ENCODE measurements at places on chromosomes 16 and 17. TPM values are rescaled to one million over a fixed set of nuclear protein-coding genes. Genes with fewer than 3 reads are reported as not detected.

- DNase-seq, result no peak
Measured at GRCh38 chr17:78589031-78589675, 12.0 kb upstream of the DNAH17 start.

- DNase-seq, result no peak
Measured at GRCh38 chr16:85185303-85186100, 73.2 kb upstream of the CIBAR2 start.

GRCh38 chr17:40542558-40543411 lies 22.5 kb downstream of the CCR7 start:
- DNase-seq, result no peak

Gene CHD3
- 133 TPM for total RNA-seq

DNA sequence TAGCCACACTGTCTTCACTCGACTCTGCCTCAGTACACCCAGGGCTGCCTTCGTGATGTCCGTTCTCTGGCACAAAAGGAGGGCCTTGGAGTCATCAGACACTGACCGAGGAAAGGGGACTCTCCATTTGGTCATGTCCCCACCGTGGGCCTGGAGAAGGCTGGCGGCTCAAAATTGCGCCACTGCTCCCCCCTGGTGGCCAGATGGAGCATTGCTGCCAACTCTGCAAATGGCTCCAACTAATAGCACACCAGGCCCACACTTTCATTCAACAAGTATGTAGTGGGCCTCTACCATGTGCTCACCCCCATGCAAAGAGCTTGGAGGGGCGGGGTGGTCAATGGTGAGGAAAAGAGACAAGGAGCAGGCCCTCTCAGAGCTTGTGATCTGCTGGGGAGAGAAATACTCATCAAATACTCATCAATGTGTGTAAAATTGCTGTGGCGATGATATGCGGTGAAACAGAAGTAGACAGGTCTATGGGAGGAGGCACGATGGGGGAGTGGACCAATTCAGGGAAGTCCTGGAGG lies 5.2 kb upstream of the GRIN2C start:
- peak; percentile 54 for DNase-seq

DNA sequence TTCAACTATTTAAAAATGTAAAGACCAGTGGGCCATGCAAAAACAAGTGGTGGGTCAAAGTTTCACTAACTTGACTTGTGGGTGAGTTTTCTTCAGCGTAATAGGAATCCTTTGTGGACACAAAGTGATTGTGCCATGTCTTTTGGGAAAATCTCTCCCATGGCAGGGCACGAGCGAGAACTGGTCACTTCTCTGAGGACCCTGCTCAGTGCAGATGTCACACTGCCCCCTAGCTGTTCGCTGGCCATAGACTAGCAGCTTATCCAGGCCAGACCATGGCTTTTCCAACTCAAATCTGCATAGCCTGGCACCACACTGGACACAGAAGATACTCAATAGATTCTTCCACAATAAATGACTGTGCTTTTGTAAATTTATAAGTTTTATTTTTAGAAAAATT lies 306.0 kb upstream of the CCL2 start:
- no peak for DNase-seq

GRCh38 chr17:76535788-76536510 lies 1.6 kb downstream of the CYGB start:
- no peak for DNase-seq

GRCh38 chr16:67430977-67431774 lies at the start of gene HSD11B2:
Gene HSD11B2 (plus strand): TSS chr16:67431121. CDS start chr16:67431249, 128 bp downstream.
- peak; percentile 14 for DNase-seq

Gene NOTUM
- total RNA-seq, result 1.5 TPM

- no peak for DNase-seq
Measured at GRCh38 chr17:82076785-82077591, 11.4 kb upstream of the DUS1L start.

- no peak for DNase-seq
Measured at GRCh38 chr17:50614471-50615051, 20.1 kb upstream of the ABCC3 start.

Gene HEXIM2
- total RNA-seq, result 7.1 TPM

- DNase-seq, result no peak
Measured at GRCh38 chr16:13439766-13440165, 480.2 kb upstream of the ERCC4 start.

DNA sequence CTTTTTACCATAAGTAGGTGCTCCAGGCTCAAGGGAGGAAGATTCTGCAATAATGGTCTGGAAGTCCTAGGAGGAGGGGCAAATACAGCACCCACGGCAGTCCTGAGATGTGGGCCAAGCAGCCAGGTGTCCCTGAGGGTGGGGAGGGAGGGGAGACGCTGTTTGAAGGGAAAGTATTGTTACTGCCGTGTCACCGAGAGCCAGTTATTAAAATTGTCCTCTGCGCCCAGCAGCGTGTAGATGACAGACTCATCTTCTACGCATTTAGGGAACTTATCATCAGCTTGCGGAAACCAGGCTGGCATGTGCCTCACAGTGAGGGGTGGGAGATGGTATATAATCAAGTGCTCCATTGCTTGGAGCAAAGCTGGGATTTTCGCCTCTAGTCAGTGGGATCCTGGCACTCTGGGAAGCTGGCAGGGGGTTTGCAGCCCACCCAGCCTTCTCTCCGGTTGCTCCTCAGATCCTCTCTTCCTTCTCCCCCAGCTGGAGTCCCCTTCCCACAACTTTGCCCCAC lies 104.6 kb downstream of the OR1D5 start:
- DNase-seq, result no peak

DNA sequence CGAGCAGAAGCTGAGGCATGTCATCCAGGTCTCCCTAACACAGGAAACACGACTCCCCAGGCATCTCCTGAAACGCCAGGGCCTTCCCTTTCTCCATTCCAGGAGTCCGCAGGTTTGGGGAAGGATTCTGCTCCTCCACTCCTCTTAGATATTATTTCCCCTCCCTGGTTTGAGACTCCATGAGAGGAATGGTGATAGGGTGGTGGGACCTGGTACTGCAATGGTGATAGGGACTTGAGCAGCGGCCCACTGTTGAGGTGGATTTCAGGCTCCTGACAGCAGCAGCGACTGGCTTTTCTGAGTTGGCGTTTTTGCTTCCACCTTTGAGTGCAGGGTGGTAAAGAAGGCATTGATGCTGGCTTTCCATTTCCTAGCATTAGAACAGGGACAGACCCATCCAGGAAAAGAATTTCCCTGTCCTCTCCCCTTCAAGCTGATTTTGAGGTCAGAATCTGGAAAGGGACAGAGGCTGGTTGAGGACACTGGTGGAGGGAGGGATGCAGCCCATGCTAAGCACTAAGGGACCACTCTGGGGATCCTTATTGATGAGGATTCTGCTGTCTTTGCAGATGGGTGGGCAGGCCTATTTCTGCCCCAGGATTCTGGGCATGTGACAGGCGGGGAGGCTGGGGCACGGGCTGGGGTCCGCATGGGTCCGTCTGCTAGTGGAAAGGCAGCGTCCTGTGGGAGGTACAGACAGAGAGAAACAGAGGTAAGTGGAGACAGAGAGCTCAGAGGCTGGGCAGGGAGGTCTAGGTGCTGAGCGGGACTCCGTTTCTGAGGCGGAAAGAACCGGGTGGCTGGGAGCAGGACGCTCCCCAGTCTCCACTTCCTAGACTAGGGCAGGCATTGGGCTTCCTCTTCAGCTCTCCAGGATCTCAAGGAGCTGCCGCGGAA lies 1.3 kb upstream of the TBX4 start:
- no peak for DNase-seq

Gene IGSF6
- not detected for total RNA-seq

Gene ALOX12
- not detected for total RNA-seq

Gene KRTAP17-1
- total RNA-seq, result not detected

DNA sequence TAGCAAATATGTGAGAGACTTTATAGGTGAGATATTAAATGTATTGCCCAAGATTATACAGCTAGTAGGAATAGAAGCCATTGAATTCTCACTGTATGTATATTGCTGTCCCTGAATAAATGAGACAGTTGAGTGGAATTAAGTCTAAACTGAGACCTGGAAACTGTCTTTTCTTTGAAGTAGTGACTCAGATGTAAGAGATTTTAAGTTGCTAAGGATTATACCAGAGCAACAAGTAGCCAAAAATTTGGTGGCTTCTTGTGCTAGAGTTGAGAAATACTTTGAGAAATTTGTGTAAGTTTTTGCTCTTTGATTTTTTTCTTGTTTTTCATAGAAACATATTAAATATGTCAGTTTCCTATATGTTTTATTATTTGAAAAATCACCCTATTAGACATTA lies 58.7 kb downstream of the TANC2 start:
- no peak for DNase-seq

DNA sequence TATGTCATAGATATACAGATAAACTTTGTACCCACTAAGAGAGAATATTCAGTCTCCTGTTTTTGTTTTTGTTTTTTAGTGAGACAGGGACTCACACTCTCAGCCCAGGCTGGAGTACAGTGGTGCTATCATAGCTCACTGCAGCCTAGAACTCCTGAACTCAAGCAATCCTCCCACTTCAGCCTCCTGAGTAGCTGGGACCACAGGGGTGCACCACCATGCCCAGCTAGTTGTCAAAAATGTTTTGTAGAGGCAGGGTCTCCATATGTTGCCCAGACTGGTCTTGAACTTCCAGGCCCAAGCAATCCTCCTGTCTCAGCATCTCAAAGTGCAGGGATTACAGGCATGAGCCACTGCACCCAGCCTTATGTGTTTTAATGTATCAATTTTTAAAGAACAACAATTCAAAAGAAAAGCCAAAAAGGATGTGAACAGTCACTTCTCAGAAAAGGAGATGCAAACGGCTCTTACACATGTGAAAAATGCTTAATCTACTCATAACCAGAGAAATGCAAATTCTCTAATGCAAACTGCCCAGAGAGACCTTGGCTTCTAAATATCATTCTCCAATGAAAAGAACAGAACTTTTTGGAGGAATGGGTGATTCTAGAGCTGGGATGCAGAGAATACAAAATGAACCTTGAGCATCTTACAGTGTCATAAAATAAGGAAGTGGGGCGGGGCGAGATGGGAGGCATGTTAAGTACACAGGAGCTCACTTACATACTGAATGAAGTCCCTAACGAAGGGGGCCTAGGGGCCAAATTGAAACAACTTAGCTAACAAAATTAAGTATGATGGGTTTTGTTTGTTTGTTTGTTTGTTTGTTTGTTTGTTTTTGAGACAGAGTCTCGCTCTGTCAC lies 7.3 kb upstream of the CMTM3 start:
- no peak for DNase-seq

DNA sequence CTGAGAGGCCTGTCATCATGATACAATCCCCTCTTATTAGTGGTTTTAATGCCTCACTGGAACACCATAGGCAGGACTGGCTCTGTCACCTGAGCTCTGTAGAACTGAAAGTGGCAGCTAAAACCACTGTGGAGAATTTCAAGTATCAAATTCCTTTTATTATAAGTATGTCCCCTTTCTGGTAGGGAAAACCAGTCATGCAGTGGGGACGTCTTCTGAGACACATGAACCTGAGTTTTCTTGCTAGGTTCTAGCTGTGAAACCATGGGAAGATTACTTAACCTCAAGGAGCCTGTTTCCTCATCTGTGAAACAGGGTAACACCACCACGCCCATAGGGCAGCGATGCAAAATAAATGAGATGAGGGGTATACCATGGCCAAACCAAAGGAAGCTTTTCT lies 4.7 kb downstream of the VAC14 start:
- no peak for DNase-seq

DNA sequence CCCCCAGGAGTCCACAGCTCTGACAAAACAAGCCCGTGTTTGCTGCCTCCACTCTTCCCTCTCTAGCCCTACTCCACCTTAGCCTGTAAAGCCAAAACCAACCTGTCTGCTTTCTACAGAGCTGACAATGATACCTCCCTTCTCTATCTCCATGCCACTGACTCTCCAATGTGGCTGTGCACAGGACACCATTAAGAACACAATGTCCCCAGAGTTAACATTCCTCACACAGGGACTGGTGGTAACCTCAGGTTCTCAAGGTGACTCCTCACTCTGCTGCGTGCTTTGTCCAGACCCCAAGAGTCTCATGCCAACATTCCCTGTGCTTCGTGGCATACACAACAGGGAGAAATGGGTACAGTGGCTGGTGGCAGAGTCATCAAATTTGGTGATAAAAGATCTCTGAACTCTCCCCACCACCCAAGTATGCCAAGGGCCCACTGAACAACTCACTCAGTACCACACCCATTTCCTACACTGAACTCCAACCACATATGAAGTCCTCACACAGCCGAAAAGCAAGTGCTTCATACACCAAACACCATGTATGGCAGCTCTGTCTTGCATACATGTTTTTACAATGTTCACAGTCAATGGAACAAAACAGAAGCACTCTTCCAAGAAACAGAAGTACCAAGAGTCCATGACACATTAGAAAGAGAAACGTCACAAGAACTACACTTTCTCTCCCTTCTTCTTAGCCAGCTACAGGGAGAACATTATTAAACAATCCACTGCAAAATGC lies 21.1 kb downstream of the CSNK2A2 start:
- no peak for DNase-seq

Gene HIGD1B
- total RNA-seq, result not detected

DNA sequence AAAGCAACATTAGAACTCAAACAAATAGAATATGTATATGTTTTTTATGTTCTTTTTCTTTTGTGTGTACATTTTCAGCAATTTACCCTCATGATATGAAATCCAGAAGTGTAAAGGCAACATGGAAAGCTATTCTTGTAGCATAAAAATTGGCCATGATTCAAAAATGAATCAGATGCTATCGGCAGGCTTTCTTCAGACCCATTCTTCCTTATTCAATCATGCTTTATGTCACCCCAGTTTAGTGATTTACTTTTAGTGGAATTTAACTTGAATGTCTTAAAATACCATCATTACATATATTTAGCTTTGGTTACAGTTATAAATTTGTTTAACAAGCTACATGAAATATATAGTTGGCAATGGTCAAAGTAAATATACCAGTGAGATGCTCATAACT lies 21.4 kb upstream of the SMIM36 start:
- DNase-seq, result no peak

Gene RNF167
- total RNA-seq, result 140 TPM

GRCh38 chr16:56667581-56668571 lies at the start of gene MT1G:
Gene MT1G (minus strand): TSS chr16:56668065. CDS start chr16:56667993, 72 bp downstream.
- peak; percentile 41 for DNase-seq

Gene ZPBP2
- not detected for total RNA-seq

DNA sequence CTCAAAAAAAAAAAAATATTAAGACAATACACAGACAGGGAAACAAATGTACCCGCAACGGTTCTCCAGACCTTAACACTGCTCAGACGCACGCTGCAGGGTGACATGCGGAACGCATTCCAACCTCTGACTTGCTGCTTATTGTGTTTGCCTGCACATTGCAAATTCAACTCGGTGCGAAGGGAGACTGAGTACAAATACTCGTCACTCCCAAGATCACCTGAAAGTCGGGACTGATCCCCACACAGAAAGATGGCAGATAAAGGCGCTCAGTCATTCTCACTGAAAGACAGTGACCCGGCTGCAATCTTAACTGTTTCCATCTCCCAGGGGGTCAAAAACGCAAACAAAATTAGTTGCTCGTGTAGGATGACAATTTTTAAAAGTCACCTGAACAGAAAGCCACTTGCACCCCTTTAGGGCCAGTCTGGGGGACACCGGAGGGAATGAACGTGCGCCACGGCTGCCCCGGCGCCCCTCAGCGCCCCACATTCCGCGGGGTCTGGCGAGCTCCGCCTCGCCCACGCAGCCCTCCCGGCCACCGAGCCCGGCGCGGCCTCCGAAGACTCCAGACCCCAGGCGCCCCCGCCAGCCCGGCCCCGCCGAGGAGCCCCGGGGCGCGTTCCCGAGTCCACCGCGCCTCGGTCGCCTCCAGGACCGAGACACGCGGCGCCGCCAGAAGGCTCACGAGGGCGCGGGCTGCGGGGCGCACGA lies 589 bp downstream of the CLCN7 start:
- no peak for DNase-seq

Data from activated T-helper 1 cell treated with anti-CD3 and anti-CD28 coated beads, Interleukin-12 subunit alpha, Interleukin-12 subunit beta, Interleukin-2, Interleukin-4 antibody, amounts not matched to agents 30 ng/mL and 10 ng/mL and 1 ng/mL, durations not matched to agents 14 hours and 24 hours and 36 hours (primary cell).